Forelimb muscle (tissue), 1 donor: ENCODE measurements at places on chromosomes 13 and 19.
A peak's percentile ranks its signal among the peaks of the same experiment; 100 is the strongest.

- no peak for DNase-seq
Measured at GRCh38 chr19:41426952-41427646, at the start of gene B3GNT8. B3GNT8 (minus strand) TSS chr19:41427374; CDS start chr19:41426778, 596 bp downstream.

GRCh38 chr13:32265726-32266125, 49.4 kb downstream of the ZAR1L start:
- DNase-seq: no peak

DNA sequence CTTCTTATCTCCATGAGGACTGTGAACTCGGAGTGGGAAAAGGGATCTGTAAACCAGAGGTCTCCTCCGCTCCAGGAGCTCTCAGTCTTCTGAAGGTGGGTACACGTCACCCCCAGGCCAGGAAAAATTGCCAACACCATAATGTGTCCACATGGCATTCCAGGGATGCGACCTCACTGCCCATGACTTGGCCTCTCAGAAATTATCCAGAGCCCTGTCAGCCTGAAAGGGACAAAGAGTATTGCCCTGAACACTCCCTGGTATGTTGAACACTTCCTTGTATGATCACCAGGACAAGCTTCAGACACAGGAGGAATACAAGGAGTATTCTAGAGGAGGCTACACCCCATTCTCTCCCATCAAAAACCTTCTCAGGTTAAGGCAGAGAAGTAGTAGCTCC, 81.0 kb upstream of the SLC7A1 start:
- no peak for DNase-seq

DNA sequence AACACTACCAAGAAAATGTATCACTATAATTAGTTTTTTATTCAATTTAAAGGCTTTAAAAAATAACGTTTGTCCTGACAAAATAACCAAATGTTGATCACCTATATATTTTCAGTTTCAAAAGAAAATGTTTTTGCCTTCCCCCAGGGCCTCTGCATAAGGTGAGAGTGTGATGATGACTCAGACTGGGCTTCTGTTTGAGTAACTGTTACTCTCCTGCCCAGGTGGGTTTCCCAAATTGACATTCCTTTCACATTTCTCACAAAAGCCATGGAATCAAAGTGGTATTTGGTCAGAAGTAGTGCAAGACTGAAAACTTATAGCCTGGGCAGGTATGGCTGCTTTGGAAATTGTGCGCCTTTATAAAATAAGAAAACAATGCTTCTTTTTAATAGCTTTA, 180.6 kb downstream of the COG6 start:
- no peak for DNase-seq

DNA sequence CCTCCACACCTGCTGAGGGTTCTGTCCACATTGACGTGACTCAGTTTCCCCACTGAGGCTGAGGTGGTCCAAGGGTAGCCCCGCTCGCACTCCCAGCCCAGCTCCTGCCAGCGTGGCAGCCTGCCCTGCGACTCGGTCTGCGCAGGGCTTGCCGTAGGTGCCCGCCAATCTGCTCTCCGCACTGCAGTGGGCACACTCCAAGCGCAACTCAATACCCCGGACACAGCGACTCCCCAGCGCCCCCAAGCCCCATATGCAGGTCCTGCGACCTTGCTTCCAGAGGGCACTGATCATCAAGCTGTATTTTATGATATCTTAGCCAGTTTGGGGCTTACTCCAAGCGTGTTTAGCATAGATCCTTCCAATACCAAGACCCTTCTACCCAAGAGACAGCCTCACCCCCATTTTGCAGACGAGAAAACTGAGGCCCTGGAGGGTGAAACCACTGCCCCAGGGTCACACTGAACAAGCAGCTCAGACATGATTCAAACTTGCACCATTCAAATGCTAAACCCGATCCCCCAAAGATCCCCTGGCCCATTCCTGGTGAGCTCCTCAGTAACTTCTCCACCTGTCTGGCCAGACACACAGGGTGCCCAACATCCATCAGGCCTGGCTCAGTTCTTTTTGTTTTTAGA, 13.5 kb downstream of the PTPRS start:
- no peak for DNase-seq

GRCh38 chr19:44303976-44304568, 753 bp downstream of the ZNF235 start:
- no peak for DNase-seq

DNA sequence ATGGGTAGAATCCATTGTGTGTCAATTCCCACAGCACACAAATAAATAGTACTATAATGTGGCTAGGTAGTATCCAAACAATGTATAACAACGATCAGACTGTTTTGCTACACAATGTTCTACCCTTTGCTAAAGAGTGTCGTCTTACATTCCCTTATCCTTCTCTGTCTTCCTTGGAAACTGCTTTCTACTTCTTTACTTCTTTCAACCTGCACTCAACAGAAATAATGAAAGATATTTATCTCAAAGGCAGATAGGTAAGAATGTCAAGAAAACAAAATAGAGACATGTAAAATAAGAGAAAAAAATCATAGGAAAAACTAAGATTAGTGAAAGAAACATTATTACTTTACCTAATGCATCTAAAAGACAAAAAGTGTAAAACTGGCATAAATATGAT, 814.7 kb downstream of the PCDH9 start:
- DNase-seq: no peak

DNA sequence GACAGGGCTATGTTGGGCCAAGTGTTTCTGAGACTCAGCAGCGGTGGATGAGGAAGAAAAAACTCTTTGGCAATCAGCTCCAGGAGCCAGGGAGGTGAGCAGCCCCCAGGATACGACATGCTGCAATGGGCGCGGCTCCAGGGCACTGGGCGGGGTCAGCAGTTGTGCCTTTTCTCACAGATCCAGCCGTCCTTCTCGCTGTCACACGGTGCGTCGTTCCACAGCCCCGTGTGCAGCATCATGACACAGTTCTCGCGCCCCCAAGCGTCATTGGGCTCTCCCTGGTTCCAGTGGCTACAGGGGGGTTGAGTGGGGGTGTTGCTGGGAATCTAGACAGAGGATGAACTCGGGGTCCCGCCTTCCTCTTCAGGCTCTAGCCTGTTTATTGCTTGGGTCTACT, 2.7 kb downstream of the CLEC4G start:
- no peak for DNase-seq

DNA sequence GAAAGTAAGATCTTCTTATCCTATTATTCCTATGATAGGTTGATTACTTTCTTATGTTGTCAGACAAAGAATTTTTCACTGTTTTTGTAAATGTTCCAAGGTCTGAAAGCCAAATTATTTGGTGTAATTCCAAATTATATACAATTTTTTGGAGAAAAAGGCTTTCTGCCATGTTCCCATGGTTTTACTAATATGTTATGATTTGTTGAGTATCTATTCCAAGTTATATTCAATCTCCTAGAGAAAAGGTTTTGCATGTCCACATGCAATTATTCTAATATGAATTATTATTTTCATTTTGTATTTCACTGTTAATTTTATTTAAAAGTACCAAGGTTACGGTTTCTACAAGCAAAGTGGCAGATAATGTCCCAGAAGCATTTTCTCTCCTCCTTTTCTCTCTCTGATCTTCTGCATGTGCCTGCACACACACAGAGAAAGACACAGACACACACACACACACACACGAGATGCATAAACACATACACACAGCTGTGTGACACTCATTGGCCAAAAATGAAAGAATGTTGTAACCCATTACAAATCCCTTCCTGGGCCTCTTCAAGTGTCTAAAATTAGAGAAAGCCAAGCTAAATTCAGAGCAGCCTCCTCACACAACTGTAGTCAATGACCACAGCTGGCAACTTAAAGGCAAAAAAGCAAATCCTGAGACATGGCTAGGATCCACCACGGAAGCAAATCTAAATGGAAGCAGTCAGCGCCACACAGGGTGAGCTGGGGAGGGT, 621.0 kb downstream of the EFNB2 start:
- DNase-seq: peak; percentile 66

DNA sequence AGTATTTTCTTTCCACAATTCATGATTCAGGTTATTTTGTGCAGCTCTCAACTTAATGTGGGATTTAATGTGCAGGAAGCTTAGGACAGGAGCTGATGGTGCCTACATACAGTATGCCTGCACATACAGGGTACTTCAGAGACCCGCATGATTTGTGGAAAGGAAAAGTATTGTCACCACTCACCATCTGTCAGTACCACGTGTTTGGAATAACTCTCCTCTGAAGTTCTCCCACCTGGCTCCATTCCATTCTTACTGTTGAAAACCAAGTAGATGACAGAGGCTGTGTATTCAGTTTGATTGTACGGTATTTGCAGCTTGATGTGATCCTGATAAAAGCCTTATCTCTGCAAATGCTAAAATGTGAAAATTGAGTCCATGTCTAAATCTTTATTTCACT, 85.7 kb downstream of the ZAR1L start:
- DNase-seq: no peak

GRCh38 chr13:34730961-34731360, 211.1 kb upstream of the NBEA start:
- no peak for DNase-seq

DNA sequence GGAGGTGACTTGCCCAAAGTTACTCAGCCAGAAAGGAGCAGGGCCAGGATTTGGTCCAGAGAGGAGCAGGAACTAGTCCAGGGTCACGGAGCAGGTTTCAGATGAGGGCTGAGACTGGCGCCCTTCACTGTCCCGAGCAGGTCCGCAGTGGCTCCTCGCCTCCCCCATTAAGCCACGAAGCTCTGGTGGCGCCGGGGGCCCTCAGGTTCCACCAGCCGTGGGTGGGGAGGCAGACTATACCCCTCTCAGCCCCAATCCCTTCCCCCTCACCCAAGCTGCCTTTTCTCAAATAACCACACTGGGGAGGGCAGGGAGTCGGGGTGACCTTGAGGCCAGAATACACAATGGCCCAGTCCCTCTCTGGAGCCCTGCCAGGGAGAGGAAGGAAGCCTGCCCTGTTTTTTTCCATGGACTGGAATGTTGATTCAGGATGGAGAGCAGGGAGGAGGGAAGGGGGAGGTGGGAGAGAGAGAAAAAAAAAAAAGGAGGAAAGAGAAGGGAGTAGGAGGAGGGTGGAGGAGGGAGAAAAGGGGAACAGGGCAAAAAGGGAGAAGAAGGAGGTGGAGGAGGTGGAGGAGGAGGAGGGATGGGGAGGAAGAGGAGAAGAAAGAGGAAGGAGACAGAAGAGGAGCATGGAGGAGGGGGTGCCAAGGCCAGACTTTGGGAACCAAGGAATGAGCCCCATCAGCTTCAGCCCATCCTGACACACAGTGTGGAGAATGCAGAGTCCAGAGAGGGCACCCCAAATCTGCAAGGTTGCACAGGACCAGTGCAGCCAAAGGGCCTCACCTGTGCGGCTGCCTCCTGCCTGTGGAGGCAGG, 19.7 kb downstream of the CEACAM16 start:
- DNase-seq: no peak

DNA sequence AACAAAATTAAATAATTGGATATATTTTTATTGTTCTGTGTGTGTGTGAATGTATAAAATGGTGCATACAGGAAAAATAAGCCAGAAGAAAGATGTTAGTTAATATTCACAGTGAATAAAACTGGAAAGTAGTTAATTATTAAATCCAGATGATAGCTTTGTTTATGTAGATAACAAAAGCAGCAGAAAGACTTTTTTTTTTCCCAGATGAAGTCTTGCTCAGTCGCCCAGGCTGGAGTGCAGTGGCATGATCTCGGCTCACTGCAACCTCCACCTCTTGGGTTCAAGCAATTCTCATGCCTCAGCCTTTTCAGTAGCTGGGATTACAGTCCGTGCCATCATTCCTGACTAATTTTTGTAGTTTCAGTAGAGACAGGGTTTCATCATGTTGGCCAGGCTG, 140.1 kb downstream of the ZNF486 start:
- no peak for DNase-seq

DNA sequence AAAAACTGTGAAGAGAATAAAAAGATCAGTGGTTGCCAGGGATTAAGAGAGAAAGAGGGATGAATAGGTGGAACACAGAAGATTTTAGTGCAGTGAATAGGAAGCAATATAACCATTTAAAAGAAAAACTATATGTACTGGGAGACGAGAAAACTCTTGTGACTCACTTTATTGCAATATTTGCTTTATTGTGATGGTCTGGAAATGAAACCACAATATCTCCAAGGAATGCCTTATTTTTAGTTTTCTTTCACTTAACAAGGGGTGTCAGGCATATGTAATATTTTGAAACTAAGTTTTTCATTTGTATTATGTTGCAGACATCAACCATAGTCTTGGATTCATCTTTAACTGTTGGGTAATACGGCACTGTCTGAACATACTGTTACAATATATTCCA, 1308.2 kb downstream of the PCDH9 start:
- no peak for DNase-seq

- no peak for DNase-seq
Measured at GRCh38 chr19:14061081-14061749, 661 bp downstream of the PALM3 start.

DNA sequence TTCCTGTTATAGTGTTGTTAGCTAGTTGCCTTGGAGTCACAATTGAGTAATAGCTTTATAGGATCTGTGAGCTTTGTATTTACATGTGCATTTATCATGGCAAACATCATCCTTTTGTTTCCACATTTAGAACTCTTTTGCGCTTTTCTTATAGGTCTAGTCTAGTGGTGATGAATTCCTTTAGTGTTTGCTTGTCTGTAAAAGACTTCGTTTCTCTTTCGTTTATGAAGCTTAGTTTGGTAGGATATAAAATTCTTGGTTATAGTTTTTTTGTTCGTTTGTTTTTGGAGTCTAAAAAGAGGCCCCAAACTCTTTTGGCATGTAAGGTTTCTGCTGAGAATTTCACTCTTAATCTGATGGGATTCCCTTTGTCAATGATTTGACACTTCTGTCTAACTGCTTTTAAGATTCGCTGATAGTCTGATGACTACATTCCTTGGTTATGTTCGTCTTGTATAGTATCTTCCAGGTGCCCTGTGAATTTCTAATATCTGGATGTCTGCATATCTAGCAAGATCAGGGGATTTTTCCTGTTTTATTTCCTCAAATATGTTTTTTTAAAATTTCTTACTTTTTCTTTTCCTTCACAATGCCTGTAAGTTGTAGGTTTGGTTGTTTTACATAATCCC, 20.2 kb downstream of the DNAJC3 start:
- DNase-seq: no peak

DNA sequence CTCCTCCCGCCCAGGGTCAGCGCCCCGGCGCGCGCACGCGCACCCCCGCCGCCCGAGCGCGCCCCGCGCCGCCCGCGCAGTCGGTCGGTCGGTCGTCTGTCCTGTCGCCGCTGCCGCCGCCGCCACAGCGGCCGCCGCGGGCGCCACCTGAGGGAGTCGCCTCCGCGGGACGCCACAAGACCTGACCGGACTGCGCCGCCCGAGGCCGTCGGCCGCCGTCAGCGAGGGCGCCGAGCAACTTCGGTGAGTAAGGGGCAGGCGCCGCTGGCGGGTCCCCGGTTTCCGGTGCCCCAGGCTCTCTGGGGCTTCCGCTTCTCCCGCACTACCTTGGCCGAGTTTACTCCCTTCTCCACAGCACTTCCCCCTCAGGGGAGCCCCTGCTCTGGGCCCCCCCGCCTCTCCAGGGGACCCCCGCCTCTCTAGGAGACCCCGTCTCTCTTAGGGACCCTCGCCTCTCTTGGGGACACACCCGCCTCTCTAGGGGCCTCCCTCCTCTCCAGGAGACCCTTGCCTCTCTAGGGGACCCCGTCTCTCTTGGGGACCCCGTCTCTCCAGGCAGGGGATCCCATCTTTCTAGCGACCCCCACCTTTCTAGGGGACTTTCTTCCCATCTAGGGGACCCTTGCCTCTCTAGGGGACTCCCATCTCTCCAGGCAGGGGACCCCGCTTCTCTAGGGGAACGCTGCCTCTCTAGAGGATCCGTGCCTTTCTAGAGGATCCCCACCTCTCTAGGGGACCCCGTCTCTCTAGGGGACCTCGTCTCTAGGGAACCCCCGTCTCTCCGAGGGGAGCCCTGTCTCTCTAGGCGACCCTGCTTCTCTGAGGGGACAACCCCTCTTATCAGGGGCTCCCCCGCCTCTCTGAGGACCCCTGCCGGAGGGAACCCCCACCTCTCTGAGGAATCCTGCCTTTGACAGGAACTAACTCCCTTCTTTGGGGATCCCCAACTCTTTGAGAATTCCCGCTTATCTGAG, 19.3 kb upstream of the GATAD2A start:
- no peak for DNase-seq
